Inflammatory macrophage (primary cell): ENCODE measurements at places on chromosomes 5 and 9.

DNA sequence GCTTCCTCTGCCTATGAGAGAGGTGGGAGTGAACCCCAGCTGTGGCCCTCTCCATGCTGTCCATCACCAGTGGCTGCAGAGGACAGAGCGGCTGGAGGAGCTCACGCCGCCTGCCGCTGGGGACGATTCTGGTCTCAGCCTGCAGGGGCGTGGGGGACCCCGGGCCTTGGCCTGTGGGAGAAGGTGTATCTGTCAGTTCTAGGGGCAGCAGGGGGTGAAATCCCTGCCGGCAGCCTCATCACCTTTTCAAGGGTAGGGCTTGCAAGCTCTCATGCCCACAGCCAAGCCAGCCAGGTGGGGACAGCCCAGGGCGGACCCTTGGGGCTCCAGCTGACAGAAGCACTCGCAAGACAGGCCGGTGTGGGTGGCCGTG lies 80.2 kb downstream of the TSPAN17 start:
- DNase-seq, result no peak

DNA sequence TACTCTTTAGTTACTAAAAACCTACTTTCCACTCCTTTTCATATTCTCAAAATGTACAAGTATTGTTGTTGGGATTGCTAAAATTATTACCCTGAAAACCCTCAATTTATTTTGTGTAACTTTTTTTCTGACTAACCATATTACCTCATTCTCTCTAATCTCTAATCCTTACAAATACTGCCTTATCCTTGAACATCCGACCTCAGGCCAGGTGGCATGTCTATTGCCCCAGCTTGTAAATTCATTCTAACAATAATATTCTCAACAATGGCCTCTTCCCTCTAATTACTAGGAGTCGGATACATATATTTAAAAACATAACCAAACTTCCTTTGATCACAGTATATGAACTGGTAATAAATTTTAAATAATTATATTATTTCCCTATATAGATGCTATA lies 25.8 kb downstream of the ARL15 start:
- DNase-seq, result no peak

GRCh38 chr9:133889584-133890301 lies 102.4 kb downstream of the VAV2 start:
- DNase-seq, result no peak

DNA sequence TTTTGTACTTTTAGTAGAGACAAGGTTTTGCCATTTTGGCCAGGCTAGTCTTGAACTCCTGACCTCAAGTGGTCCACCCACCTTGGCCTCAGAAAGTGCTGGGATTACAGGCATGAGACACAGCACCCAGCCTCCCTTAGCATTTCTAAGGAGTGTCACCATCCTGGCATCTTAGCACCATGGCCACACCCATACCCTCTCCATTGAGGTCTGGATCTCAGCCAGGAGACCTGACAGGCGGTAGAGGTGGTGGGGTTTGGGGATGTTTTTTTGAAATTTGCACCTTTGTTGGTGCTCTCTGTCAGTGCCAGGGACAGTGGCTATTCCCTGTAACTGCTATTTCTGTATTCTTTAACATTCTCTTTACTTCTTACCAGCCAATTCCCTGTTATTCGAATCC lies 72.5 kb downstream of the TRIM36 start:
- DNase-seq, result no peak

- DNase-seq, result no peak
These were observed 67.0 kb downstream of the LPAR1 start for GRCh38 chr9:110971234-110971633.

GRCh38 chr5:174157048-174157447 lies 111.5 kb downstream of the NSG2 start:
- DNase-seq, result no peak

- DNase-seq, result peak; percentile 81
These were observed 6.1 kb downstream of the SUSD3 start for GRCh38 chr9:93064392-93065134.

- DNase-seq, result no peak
These were observed 6.9 kb downstream of the ADGRV1 start for GRCh38 chr5:90565491-90565890.

DNA sequence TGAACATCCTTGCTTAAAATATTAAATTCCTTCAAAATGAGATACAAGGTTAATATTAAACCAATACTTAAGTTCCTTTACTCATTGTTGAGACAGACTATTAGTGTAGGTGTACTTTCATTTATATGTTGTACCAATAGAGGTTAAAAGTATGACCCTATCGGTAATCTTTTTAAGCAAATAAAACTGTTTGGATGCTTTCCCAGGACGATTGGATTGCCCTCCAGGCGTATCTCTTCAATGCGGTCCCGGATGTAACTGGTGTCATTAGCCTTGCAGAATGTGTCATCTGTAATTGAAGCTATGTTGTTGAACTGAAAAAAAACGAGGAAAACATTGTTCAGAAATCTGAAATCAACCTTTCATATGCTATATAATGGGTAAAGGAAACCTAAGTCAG lies 18.9 kb downstream of the OGN start:
- DNase-seq, result no peak

DNA sequence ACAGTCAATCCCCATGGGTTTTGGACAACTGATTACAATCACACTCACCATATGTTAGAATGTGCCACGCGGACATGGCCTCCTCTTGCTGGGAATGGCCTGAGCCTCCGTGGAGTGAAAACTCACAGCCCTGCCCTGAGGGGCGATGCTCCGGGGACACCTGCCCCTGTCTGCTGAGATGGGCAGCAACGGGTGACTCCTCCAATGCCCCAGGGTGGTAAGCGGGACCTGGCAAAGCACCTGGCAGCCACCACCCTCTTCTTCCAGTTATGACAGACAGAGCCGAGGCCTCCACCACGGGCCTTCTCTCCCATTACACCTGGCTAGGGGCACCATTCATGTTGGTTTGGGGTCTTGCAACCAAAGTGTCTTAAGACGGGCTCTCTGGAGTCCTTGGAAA lies 94.9 kb upstream of the COL5A1 start:
- DNase-seq, result no peak

DNA sequence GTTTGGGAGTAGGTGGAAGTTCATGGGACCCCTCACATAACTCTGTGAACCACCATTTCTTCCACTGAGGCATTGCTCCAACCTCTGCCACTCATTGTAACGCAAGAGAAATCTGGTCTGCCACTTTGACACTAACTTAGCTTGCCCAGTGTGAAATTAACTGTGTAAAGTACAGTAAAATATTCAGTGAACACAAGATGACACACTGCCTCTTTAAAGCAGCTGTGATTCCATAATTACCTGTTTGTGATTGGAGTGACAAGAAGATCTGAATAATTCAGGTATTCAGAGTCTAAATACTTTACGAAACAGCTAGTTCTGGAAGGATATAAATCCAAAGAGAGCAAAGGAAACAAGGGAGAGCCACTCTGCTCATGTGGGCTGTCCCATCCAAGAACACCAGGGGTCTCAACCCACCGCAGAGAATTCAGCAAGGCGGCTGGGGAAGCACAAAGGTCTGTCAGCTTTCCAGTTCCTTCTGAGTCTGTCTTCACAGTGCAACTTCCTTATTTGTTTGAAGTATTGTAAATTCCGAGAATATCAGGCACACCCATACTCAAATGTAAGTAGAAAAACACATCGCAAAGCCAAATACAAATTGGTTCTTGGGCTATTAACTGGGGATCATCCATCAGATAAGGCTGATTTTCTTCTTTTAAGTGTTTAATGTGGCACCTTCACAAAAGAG lies 86.9 kb downstream of the GNAQ start:
- peak; percentile 86 for DNase-seq

DNA sequence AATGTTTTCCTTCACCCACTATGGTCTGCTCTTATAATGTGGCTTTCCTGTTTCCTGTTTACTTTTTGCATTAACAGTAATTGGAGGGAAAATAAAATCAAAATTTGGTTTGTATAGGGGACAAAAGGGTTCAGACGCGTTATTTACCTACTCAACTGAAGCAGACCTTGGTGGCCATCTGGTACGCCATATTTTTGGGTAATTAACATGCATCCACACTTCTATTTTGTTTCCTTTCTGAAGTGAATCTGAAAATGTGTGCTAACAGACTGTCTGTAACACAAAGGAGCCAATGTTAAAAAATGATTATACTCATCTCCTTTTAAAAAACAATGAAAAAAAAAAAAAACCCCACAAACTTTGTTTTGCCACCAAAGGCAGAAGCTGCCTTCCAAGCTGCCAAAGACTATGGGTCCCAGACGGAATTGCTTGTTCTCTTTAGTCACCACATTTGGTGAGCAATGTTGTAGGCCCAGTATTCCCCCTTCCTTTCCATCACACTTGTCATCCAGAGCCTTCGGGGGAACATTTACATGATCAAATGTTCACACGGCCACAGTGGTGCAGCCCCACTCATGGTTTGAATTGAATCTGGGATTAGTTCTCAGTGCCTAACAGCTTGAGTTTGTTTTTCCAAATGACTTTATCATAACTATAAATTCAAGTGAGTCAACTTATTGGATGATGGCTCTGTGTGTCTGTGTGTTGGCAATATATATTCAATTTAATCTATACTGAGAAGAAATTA lies 323.7 kb upstream of the CD180 start:
- no peak for DNase-seq

DNA sequence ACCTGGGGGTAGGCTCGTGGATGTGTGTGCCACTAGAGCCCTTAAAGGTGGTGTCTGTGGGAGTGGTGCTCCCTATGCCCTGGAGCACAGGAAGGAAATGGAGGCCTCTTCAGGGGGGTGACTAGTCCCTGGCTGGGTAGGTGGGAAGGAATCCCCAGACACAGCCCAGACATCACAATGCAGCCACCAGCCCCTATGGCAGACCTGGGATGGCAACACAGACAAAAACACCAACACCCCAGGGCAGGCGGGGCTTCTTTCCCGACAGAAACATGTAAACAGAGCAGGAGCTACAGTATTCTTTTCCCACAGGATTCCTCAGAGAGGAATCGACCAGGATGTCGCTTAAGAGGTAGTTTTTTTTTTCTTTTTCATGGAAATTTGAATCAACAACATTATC lies 10.4 kb upstream of the NR5A1 start:
- DNase-seq, result no peak

DNA sequence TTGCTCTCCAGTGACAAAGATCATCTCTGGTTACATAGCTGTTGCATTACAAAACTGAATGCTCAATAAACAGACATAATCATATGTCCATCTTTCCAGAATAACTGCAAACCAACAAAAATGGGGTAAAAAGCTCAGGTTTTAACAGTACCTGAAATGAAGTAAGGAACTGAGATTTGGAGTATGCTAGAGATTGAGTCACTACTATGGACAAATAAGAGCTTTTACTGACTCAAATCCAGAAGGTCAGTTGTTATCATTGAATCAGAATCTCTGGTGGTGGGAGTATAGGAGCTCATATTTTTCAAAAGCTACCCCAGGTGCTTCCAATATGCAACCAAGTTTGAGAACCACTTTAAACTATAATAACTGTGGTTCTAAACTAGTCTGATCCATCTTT lies 4.1 kb upstream of the RAPGEF6 start:
- no peak for DNase-seq

DNA sequence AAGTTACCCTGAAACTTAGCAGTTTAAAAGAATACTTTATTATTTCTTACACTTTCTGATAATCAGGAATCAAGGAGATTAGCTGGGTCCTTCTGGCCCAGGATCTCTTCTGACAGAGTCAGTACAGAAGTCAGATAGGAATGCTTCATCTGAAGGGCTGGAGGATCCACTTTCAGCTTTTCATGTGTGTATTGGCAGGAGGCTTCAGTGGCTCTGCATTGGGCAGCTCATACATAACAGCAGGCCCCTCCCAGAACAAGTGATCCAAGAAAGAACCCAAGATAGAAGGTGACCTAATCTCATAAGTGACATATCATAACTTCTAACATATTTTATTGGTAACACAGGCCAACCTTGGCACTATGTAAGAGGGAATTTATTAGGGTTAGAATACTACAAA lies 258.4 kb downstream of the HCN1 start:
- DNase-seq, result no peak

- no peak for DNase-seq
These were observed 30.2 kb upstream of the HOMER1 start for GRCh38 chr5:79544131-79544530.

GRCh38 chr5:9799606-9800005 lies 169.5 kb upstream of the TAS2R1 start:
- no peak for DNase-seq

DNA sequence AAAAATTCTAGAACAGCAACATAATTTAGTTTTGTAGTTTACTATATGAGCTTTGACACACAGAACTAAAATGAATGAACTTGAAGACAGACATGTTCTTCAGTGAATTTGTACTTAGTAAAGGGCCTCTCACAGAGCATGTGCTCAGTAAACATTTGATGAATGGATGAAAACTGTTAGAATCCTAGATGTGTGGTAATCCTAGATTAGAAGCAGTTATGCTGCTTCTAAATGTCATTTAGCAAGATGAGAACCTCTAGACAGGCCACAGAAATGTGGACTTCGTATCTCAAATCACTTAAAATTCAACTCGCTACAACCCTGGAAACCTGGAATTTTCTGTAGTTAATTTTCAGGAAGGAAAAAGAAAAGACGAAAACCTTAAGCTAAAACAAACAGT lies 8.5 kb downstream of the GOLPH3 start:
- no peak for DNase-seq

- no peak for DNase-seq
These were observed 182.3 kb downstream of the PCSK1 start for GRCh38 chr5:96250782-96251181.

DNA sequence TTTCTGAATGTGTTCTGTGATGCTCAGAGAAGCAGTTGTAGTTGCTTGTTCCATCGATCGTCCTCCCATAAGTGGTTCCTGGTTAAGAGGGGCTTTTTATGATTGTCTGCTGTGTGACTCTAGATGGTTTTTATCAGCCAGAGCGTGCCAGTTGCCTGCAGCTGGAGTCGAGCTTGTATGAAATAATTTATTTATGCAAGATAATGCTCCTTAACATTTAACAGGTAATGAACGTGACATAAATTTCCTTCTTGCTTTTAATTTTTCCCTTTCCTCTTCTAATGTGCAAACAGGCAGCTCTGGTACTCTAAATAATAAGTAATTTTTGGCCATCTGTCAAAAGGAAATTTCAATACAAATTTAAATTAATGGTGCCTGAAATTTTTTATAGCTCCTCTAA lies 84.4 kb downstream of the TLE4 start:
- DNase-seq, result no peak

- DNase-seq, result peak; percentile 70
These were observed 92.3 kb downstream of the LMX1B start for GRCh38 chr9:126705767-126706697.

DNA sequence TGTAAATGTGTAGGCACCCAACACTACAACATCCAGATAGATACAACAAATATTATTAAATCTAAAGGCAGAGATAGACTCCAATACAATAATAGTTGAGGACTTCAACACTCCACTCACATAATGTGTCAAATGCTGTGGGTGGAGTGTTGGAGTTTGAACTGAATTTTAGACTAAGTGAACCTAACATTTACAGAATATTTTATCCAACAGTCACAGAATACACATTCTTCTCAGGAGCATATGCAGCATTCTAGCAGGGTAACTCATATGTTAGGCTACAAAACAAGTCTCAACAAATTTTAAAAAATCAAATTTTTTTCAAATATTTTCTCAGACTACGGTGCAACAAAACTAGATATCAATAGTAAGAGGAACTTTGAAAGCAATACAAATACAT lies 648.7 kb upstream of the CDH18 start:
- DNase-seq, result no peak

- peak; percentile 13 for DNase-seq
These were observed 59.7 kb downstream of the ERBIN start for GRCh38 chr5:65986050-65986451.

GRCh38 chr9:97766092-97766491 lies 69.0 kb upstream of the XPA start:
- DNase-seq, result no peak
